ENCODE measurements at places on chromosomes 4 and X. TPM values are rescaled to one million over a fixed set of nuclear protein-coding genes. Genes with fewer than 3 reads are reported as not detected.

CT45A10 gene
- not detected for polyA plus RNA-seq

MAML3 gene
- 10.6 TPM for polyA plus RNA-seq

RCHY1 gene
- polyA plus RNA-seq, result 35.9 TPM

TMEM156 gene
- polyA plus RNA-seq, result 1.7 TPM

All from large intestine (tissue), 12 donors.